ENCODE measurements at places on chromosomes 5 and 9.

DNA sequence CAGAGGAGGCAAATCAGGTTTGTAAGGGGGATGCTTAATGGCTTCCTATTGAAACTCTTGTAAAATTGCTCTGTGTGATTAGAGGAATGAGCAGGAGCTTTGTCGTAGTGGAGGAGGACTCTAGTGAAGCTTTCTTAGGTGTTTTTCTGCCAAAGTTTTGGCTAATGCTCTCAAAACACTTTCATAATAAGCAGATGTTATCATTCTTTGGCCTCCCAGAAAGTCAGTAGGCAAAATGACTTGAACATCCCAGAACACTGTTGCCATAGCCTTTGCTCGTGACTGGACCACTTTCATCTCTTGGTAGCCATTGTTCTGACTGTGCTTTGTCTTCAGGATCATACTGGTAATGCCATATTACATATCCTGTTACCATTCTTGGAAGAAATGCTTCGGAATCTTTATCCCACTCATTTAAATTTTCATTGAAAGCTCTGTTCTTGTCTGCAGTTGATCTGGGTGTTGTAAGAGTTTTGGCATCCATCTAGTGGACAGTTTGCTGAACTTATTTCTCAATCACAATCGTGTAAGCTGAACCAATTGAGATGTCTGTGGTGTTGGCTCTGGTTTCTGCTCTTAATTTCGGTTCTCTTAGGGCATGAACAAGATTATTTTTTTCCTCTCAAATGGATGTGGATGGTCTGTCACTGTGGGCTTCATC, 187.6 kb downstream of the COMMD10 start:
- no peak for DNase-seq

DNA sequence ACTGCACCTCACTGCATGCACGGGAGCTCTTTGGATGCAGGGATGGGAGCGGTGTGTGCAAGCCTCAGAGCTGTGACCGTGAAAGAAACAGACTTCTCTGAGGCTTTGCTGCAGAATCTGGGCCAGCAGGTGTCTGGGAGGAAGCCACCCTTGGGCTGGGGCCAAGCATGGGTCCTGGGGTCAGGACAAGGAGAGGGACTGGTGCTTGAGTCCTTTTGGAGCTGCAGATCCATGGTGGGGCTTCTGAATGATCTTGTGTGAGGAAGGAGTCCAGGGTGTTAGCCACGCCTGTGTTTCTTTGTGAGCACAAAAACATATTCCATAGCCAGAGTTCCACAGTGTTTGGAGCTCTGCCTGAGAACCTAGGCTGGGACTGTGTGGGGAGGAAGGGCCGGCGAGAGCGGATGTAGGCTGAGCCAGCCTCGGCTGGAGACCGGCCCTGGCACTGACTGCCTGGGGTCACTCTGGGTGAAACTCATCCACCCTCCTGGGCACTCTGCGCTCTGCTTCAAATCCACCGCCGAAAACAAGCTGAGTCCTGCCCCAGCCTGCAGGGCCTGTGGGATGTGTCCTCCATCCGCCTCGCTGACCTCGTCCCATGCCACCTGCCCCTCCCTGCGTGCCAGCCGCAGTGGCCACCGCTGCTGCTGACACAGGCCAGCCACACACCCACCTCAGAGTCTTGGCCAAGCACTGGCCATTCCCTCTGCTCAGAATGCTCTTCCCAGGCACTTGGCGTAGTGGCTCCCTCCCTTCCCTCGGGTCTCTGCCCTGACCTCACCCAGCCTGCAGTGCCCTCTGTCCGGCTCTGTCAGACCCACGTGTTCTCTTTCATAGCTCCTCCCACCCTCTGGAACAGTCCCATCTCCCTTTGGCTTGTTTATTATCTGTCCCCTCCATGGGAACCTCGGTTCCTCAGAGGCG, 26.7 kb downstream of the ERGIC1 start:
- peak; percentile 70 for DNase-seq

GRCh38 chr9:93185266-93186214, 1.6 kb downstream of the WNK2 start:
- no peak for DNase-seq

- DNase-seq: no peak
Measured at GRCh38 chr9:10032166-10032565, 580.6 kb downstream of the PTPRD start.

DNA sequence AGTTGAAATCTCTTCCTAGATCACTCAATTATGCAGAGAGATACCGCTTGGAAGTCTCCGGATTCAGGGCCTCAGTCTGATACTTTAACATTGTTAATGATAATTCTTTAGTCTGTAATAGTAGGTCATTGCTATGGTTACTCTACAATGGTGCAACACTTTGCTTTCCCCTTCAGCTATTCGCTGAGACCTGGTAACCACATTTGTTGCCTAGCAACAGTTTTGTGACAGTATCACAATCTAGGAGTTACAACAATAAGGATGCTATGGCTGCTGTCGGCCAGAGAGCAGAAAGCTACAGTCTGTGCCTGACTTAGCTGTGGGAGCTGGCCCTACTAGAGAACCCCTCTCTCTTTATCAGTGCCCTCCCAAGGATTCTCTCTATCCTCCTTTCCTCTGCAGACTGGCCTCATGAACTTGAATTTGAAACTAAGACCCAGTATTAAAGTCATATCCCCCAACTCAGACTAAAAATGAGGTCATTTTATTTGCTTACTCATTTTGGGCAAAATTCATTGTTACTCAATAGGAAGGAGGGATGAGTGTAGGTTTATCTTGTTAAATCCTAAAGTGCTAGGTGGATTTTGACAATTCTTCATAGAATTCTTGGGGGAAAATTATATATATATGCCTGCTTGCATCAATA, 39.3 kb downstream of the NR2F1 start:
- no peak for DNase-seq

DNA sequence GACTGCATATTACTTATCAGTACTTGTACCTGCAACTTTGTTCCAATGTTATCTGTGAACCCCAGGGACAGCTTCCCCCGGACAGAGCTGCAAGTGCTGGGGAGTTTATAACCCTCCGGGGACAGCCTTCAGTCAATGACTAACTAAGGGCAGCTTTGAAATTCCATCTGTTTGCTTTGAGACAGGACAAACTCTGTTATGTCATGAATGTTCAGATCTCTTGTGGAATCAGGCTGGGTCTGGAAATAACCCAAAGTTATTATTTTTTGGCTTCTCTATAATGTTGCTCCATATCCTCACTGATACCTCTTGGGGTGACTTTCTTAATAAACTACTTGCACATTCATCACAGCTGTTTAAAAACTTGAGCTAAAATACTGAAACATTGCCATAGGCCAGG, 617.5 kb upstream of the TLE4 start:
- DNase-seq: no peak

GRCh38 chr9:124410321-124410913, 4.8 kb downstream of the PSMB7 start:
- no peak for DNase-seq

DNA sequence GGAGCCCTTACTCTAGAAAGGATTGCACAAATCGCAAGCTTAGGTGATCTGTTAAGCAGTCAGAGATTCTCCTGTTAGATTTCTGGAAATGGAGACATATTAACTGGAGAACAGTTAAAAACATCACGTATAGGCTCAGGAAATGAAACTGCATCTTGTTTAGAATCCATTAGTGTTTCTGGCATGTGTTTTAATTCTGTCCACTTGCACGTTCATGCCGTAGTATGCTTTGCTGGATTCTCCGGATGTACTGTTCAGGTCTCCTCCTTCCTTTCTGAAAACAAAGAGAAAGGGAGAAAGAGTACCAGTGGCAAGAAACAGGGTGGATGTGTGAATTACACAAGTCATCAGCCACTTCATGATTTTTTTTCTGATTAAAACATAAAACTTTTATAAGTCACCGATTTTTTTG, 2.5 kb upstream of the RGMB start:
- no peak for DNase-seq

- no peak for DNase-seq
Measured at GRCh38 chr5:84685121-84685894, 300.6 kb upstream of the EDIL3 start.

GRCh38 chr5:38535248-38535750, 21.1 kb downstream of the LIFR start:
- no peak for DNase-seq

- peak; percentile 25 for DNase-seq
Measured at GRCh38 chr5:14665101-14665822, 744 bp downstream of the OTULIN start.

GRCh38 chr5:124952566-124952965, 206.1 kb upstream of the ZNF608 start:
- no peak for DNase-seq

DNA sequence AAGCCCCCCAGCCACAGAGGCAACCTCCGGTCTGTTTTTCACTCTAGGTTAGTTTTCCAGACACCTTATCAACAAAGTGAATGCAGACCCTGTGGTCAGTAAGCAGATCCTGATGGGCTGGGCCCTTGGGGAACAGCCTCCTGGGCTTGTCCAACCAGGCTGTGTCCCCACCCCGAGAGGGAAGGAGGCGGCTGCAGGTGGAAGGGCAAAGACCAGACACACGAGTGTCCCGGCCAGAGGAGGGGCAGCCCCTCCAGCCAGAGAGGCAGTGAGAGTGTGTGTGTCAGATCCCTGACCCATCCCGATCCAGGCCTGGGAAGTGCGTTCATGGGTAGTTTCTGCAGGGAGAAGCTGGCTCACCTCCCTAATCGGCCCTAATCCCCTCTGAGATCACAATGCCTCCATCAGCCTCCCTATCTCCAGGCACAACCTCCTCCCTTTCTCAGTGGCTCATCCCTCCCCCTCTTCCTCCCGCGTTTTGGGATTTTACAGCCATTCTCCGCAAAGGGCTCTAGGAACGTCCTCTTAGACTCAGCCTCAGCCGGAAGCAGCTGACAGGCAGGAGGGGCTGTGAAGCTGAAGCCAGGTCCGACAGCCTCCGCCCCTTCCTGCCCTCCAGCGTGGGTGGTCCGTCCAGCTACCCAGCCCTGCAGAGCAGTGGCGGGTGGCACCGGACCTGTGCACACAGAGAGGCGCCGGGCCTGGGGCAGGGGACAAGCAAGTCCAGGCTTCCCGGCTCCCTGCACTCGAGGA, 9.7 kb downstream of the SLC12A7 start:
- no peak for DNase-seq

GRCh38 chr5:68688547-68688946, 405.3 kb upstream of the SLC30A5 start:
- no peak for DNase-seq

- no peak for DNase-seq
Measured at GRCh38 chr5:150242251-150242894, 47.2 kb downstream of the CAMK2A start.

DNA sequence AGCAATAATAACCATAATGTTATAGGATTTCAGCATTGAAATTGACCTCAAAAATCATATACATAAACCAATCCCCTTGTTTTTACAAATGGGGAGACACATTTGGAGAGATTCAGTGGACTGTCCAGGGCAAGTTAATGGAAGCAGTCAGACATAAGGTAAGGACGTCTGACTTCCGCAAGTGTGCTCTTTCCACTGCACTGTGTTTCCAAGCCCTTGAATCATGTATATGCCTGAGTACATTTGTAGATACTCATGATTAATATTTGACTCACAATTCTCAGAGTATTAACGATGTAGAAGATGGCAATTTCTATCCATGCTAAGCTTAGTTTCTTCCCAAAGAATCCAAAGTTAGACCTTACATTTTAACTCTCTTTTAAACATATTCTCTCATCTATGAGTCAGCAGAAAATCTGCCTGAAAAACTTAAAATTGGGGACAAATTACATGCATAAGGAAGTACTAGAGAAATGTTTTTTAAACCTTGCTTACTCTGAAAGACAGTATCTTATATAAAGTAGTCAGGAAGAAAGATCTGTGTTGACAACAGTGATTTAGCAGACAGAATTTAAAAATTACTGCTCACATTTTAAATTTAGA, 165.3 kb downstream of the NFIB start:
- DNase-seq: no peak
